ENCODE measurements at places on chromosomes 11 and 22. TPM values are rescaled to one million over a fixed set of nuclear protein-coding genes. Genes with fewer than 3 reads are reported as not detected.

The PTPRCAP gene
- total RNA-seq = 1.1 TPM

The IL17REL gene
- total RNA-seq = not detected

The APOBEC3H gene
- 0.59 TPM for total RNA-seq

The TRIM49D1 gene
- total RNA-seq = not detected

The FOSL1 gene
- 42.3 TPM for total RNA-seq

The LRP4 gene
- total RNA-seq = 5.1 TPM

The SMIM35 gene
- total RNA-seq = not detected
